Esophagus squamous epithelium (tissue), 5 donors: ENCODE measurements at places on chromosomes 13 and 19. TPM values are rescaled to one million over a fixed set of nuclear protein-coding genes. Genes with fewer than 3 reads are reported as not detected.

- DNase-seq: no peak
These were observed 79.4 kb upstream of the ZNF507 start for GRCh38 chr19:32265995-32266394.

DNA sequence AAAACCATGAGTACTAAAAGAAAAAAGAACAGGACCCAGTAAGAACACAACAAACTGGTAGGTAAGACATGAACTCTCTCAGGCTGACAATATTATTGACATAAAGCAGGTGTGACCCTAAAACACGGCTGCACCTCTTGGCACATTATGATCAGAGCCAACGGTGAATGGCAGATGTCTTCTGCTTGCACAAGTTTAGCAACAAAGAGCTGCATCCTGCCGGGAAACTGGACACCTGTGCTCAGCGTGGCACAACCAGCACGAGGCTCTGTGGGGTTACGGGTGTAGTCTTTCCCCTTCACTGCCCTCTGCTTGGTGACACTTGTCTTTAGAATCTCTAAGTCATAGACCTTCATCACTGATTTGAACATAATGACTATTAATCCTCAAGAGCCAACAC lies 97.9 kb downstream of the DOCK9 start:
- DNase-seq: no peak

DNA sequence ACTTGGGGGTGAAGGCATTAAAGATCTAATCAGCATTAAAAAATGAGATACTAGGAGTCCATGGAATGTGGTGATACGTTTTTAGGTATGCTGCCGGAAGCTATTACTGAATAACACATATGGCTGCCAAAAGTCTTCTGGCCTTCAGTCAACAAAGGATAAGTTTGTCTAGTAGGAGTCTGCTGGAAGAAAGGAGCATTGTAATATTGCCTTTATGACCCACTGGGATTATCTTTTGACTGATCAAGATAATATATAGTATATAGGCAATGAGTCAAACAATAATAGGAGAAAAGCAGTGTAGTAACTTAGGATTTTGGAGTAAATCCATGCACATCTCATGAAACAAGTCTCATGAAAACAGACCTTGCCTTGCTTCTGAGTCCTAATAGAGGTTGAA lies 295.4 kb downstream of the SLITRK6 start:
- DNase-seq: no peak

GRCh38 chr13:59345311-59345710 lies 818.4 kb downstream of the DIAPH3 start:
- DNase-seq: no peak

DNA sequence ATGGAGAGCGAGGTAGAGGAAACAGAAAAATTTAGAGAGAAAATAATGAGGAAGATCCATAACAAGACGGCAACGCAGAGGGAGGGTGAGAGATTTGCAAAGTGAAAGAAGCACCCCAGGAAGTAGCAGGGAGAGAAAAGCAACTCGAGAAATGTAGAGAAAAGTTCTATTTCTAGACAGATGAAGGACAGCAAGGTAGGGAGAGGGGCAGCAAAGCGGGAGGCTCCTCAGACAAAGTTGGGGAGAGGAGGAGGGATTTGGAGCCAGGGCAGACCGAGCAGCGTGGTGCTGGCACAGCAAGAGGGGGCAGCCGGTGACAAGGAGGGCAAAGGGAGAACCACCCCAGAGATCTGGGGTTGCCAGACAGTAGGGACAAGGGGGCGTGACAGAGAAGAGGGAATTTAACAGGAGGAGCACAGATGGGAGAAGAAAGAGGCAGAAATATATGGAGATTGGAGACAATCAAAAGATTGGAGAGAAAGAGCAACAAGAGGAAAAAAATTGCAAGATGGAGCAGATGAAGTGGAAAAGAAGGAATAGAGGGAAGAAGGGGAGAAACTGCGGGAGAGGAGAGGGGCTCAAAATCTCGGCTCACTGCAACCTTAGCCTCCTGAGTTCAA lies 989 bp downstream of the ZNF766 start:
- no peak for DNase-seq

- no peak for DNase-seq
These were observed 1323.5 kb upstream of the SLC10A2 start for GRCh38 chr13:104389691-104390090.

DNA sequence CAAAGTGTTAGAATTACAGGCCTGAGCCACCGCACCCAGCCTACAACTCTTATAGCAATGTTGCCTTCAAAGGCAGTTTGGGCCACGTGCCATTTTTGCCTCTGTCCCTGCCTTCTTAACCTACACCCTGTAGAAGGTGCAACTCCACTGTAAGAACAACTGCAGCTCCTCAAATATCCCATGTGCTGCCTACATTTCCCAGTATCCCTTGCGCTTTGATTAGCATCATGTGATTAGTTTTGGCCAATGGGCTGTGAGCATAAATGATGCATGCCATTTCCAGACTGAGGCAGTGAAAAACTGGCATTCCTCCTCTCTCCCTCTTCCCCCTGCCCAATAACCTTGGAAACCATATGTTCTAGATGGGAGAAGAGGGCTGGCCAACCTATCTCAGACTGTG lies 75.2 kb upstream of the MRI1 start:
- no peak for DNase-seq

- DNase-seq: no peak
These were observed 36.8 kb upstream of the ALOX5AP start for GRCh38 chr13:30698488-30699005.

- DNase-seq: no peak
These were observed 4.1 kb downstream of the HMG20B start for GRCh38 chr19:3576696-3577443.

GRCh38 chr13:99355267-99356011 lies 48.2 kb upstream of the GPR183 start:
- no peak for DNase-seq

DNA sequence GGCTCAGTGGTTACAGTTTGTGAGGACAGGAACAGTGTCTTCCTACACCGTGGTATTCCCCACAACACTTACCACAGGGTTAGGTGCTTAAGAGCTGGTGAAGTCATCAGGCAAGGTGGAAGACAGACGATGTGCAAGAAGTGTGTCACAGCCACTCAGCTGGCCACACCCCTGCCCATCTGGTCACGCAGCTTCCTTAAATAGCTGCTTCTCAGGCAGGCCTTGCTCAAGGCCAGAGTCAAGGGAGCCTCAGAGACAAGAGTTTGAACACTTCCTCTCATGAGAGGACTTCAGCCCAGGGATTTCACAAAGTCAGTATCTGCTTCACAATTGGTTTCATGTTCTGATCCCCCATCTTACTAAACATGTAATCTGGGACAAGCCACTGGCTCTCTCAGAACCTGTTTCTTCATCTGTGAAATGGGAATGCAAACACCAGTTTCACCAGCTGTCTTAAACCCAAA lies 80.3 kb upstream of the FRY start:
- peak; percentile 8 for DNase-seq

GRCh38 chr13:108322206-108322824 lies 52.8 kb downstream of the TNFSF13B start:
- no peak for DNase-seq

DNA sequence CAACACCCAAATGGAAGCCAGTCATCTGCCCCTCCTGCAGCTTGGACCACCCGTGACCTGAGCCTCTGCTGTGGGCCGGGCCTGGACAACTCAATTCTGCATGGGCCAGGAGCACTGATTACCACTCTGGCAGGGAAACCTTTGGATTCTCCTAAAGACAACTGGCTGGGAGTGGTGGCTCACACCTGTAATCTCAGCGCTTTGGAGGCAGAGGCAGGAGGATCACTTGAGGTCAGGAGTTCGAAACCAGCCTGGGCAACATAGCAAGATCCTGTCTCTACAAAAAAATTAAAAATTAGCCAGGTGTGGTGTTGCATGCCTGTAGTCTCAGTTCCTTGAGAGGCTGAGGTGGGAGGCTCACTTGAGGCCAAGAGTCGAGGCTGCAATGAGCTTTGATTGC lies 6.5 kb downstream of the EPS15L1 start:
- no peak for DNase-seq

DNA sequence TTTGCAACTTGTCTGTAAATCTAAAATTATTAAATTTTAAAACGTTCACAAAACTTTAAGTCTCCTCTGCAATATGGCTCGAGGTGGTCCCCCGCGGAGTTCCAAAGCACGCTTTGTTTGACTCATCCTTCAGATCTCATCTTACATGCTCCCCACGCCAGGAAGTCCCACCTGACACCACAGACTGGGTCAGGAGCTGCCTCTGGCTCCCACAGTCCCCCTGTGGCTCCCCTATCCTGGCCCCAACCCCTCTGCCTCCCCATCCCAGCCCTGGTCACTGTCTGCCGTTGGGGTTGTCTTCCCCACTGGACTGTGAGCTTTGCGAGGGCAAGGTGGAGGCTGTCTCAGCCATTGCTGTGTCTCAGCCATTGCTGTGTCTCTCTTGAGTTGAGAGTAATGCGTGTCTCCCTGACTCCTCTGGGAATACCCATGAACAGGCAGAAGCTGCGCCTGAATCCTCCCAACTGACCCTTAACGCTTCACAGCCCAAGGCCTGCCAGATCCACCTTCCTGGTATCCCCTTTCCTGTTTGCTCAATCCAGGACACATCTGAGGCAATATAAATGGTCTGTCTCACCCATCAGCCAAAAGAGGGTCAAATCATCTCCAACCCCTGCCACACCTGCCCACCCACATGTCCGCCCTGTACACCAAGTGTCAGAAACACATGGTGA lies 15.9 kb downstream of the DYRK1B start:
- DNase-seq: no peak

GRCh38 chr13:95858286-95859075 lies 181.5 kb downstream of the DNAJC3 start:
- no peak for DNase-seq

DNA sequence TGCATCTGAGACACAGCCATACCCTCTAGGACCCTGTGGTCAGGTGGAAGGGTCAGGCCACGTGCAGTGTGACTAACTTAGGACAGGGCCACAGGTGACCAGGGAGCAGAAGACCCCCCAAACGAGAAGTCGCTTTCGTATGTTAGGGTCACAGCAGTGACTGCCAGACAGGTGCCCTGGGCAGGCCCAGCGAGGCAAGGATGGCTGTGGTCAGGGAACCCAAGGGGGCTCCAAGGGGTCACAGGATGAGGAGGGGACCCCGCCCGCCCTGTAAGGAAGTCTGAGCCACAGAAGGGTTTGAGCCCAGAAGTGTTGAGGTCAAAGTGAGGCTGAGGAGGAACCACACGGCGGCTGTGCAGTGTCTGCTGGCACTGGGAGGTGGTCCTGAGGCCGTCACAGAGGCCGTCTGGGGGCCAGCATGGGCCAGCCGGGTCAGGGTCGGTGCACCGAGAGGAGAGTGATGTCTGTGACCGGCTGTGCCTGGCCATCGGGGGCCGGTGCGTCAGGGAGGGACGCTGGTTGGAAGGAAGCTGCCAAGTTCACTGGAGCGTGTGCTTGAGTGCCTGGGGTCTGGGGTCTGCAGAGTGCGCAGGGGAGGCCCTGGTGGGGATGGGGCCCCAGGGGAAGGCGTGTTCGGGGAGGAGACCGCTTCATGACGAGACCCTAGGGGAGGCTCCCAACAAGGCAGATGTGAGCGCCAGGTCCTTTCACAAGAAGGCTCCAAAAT lies 24.8 kb upstream of the TMEM255B start:
- DNase-seq: no peak

DNA sequence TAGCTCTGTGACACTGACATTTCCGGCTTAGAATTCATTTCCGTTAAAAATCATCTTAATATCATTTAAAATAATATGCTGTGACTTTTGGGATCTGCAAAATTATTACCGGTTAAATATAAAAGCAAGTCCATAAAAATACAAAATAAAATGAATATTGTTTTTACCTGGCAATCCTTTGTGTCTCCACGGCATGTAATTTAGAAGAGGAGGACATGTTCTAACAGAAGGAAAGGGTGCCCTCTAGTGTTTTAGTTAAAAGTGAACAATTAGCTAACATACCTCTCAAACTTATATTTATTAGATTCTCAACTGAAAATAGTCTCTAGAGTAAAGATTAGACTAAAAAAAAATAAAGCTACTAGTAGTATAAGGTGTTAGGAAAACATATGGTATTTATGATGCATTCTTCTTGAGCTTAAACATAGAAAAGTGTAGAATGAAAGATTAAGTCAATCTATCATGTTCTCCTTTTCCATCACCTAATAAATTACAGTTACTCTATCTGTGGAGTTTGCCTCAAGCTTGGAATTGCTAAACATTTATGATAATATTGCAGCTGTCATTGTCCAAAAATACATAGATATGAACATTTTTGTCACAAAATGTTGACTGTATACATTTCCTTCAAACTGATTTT lies 676.7 kb upstream of the SPRY2 start:
- DNase-seq: no peak

- no peak for DNase-seq
These were observed 618.4 kb upstream of the SLITRK5 start for GRCh38 chr13:87052731-87053130.

DNA sequence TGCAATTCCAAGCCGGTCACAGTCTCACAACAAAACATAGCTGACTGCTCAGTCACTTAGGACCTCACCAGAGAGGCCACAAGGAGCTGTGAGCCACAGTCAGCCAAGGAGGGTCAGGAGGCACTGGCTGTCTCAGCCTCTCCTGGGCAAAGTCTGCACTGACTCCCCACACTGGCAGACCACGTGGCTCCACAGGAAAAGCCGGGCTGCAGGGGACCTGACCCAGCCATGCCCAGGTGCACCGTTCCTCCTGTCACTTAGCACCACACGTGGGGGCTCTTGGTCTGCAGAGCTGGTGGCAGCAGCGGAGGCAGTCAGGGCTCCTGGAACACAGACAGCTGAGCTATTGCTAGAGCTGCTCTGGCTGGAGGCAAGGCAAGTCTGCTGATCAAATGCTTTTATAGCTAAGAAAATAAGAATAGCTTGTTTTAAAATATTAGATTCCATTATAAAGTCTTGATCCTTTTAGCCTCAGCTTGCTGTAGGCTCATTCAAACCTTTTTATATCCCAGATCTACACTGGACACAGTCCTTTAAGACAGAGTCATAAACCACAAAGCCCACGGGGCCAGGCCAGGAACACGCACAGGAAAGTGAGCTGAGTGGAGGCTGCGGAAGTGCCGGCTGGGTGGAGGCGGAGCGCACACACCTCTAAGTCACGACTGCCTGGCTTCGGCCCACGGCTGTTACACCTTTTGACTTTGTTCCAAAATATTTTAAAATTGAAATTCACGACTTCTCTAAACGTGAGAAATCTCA lies 744.1 kb downstream of the UQCRFS1 start:
- DNase-seq: no peak

DNA sequence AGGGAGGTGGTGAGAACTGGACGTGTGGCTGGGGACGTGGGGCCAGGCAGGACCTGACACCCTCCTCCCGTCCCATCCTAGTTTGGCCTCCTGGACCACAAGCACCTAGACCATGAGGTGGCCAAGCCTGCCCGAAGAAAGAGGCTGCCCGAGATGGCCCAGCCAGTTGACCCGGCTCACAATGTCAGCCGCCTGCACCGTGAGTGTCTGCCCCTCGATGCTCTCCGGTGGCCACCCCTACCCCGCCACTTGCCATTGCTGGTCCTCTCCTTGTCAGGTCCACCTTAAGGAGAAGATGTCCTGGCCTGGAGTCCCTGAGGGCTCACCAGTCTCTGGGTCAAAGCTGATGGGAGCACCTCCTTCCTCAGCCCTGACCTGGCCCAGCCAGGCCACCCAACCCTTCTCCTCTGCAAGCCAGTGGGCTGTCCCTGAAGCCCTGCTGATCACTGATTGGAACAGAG lies 2.2 kb downstream of the ANGPTL4 start:
- DNase-seq: no peak

The NLRP9 gene
- total RNA-seq: not detected

The KRTDAP gene
- 85.6 TPM for total RNA-seq

The FCER2 gene
- total RNA-seq: not detected

The KLF1 gene
- total RNA-seq: not detected

The USP12 gene
- 31.7 TPM for total RNA-seq

The GPR12 gene
- not detected for total RNA-seq

The TEX29 gene
- total RNA-seq: not detected

The COL4A2 gene
- total RNA-seq: 102 TPM

The CCDC122 gene
- 0.87 TPM for total RNA-seq

The ZNF709 gene
- 2.4 TPM for total RNA-seq
